ENCODE measurements at places on chromosomes 6 and 20.

- DNase-seq: no peak
Measured at GRCh38 chr20:23082846-23083552, 3.1 kb downstream of the CD93 start.

DNA sequence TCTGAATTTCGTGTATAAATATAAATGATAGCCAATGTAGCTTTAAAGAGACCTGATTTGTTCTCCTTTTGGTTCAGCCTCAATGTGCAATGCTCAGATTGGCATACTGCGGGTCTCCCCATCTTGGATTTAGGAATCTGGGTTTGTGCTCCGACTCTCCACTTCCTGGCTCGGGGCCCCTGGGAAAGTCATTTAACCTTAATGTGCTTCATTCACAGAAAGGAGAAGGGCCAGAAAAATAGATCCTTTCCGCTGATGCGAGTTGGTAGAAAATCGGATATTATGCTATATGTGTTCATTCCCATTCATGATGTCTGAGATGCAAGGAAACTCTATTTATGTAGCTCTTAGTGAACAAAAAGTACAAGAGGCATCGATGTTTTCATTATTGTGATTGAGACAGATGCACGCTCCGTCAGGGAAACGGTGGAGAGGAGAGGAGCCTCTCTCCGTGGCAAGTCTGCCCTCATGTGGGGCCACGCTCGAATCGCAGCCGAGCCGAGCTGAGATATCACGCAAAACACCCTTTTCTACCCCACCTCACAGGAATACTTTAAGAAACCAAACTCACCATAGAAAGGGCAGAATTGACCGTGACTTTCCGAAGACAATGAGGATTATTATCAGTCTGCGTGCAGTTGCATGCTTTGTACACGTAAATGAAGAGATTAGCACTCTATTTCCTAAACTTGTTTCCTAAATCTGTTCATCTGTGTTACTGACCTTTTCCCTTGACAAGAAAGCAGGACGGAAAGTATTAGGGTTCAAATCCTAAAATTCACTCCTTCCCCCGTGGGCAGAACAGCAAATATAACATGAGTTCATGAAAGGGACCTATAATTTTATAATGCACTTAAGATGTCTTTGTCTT is 136.6 kb downstream of the COL9A1 start:
- peak; percentile 14 for DNase-seq

GRCh38 chr6:23170049-23170448 is 600.7 kb downstream of the HDGFL1 start:
- no peak for DNase-seq

- DNase-seq: no peak
Measured at GRCh38 chr6:5828296-5828695, 178.4 kb downstream of the NRN1 start.

GRCh38 chr6:155628306-155628705 is 172.7 kb upstream of the NOX3 start:
- DNase-seq: no peak

GRCh38 chr6:3226481-3227362 is 731 bp downstream of the TUBB2B start:
- no peak for DNase-seq

- DNase-seq: no peak
Measured at GRCh38 chr6:144528743-144529425, 243.7 kb downstream of the UTRN start.

DNA sequence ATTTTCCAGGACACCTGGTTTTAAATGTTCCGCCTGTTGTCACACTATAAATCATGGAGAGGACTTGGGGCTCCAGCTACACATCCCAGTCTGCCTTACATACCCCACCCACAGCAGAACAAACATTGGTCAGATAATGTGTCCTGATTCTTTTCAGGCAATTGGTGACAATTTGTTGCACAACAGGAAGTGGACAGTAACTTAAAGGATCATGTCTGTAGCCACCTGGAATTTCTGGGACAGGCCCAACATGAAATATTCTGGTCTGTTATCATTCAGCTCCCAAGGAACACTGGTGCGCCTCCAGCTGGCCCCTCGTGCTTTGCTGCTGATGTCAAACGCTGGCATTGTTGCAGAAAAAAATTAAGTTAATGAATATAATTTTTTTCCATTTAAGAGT is 117.2 kb downstream of the SOBP start:
- no peak for DNase-seq

GRCh38 chr6:85361643-85362014 is 88.3 kb upstream of the NT5E start:
- no peak for DNase-seq

- no peak for DNase-seq
Measured at GRCh38 chr6:147065786-147066185, 138.4 kb upstream of the STXBP5 start.

- DNase-seq: no peak
Measured at GRCh38 chr6:164151161-164152120, 736.9 kb downstream of the QKI start.

GRCh38 chr6:98384801-98385200 is 449.6 kb upstream of the POU3F2 start:
- DNase-seq: no peak

DNA sequence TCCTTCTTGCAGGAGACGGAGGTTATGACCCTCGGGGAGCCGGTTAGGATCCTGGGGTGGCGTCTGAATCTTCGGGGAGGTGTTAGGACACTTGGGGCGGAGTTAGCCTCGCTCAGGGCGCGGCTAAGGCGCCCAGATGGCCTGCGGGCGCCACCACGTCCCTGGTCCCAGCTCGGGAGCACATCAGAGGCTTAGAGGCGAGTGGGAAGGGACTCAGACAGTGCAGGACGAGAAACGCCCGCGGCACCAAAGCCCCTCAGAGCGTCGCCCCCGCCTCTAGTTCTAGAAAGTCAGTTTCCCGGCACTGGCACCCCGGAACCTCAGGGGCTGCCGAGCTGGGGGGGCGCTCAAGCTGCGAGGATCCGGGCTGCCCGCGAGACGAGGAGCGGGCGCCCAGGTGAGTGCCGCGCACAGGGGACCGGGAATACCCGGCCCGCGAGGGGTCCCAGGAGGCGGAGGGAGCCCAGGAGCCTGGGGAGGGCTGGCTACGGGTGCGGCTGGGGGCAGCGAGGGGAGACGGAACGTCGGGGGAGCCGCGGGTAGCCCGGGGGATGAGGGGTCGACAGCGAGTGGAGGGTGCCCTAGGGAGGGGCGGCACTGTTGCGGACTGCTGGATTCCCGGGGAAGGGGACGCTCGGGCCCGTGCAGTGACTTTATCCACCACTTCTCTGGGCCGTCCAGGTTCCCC is at the start of gene HCK:
Gene HCK (plus strand): TSS at position 153 of the 688 bp plus-strand sequence.
- DNase-seq: no peak

DNA sequence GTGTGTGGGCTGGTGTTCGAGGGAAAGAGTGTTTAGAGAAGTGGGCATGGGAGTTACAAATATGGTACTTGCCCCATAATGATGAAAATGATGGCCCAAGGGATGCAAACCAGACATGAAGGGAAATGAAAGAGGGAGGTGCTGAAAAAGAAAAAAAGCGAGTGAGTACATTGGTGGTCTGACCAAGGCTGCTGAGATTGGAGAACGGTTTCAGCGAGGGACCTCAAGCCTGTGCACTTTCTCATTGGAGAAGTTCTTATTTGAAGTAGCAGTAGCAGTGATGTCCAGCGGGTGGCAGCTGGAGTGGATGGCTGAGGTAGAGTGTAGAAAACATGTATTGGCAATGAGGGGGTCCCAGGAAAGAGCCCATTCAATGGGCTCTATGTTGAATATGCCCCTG is 54.8 kb downstream of the TNFAIP3 start:
- DNase-seq: no peak

DNA sequence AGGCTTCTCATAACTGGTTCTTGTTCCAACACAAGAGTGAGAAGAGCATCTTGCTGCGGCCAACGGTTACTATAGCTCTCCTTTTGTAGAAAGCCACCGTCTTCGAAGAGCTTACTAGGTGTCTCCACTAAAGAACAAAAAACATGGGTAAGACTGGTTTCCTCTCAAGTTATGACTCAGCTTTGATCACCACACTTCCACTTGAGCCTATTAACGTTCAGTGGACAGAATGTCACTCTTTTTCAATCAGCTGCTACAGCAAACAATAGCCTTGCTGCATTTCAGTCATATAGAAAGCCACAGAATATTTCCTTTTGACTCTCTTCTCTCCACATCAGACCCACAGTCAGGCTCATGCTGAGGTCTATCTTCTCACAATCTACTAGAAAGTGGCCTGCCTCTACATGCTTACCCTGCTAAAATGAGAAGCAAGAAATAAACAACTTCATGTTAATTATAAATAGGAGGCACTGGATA is 243.5 kb upstream of the PREP start:
- DNase-seq: no peak

GRCh38 chr6:2190661-2191389 is 54.6 kb downstream of the GMDS start:
- DNase-seq: no peak

DNA sequence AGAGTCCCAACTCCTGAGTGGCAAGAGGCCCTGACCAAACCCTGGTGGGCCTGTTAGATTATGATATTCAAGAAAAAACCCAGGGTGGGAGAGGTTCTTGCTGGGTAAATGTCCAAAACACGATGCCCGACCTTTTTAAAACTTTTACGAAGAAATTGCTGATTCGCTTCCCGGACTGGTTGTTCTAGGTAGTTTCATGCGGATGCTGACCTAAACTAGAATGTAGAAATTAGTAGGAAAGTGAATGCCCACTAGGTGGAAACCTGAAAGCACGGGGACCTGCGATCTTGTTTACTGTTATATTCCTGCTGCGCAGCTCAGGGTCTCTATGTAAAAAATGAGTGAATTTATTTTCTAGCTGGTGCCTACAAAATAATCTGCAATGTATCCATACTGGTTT is 2.3 kb downstream of the RAE1 start:
- DNase-seq: no peak

DNA sequence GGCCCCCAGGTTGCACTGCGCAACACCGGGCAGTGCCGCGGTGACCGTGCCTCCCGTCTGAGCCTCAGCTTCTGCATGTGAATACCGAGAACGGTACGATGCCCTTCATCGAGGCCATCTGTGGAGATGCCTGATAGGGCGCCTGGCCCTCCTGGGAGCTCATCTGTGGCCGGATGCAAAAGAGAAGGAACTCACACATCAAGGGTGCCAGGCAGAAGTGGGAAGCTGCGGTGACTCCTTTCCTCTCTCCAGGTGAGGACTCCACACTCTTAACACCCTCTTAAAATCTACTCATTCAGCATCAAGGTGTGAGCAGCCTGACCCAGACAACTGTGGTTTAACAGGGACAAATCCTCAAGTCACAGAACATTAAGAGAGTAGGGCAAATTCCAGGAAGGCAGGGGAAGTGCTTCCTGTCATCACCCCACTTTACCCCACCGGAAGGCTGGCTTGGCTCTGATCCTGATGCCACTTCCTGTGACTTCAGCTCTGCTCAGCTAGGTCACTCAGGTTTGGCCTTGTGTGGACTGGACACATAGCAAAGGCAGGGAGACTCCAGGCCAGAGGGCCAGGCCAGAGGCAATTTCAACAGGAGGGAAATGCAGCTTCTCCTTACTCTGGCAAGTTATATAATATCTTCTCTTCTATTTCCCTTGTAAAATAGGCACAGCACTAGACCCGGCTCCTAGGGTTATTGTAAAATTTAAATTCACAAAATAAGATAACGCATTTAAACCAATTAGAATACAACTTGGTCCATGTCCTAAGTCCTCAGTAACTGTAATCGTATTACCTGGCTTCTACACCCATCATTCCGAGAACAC is 69.4 kb downstream of the CPNE5 start:
- no peak for DNase-seq

- DNase-seq: no peak
Measured at GRCh38 chr6:167093922-167094432, 28.9 kb upstream of the CCR6 start.

GRCh38 chr6:117960877-117961276 is 53.8 kb downstream of the SLC35F1 start:
- DNase-seq: no peak

GRCh38 chr6:169345146-169345545 is 91.5 kb upstream of the THBS2 start:
- peak; percentile 21 for DNase-seq

GRCh38 chr6:136950436-136951126 is 28.5 kb downstream of the SLC35D3 start:
- DNase-seq: no peak

- no peak for DNase-seq
Measured at GRCh38 chr20:5779071-5779900, 29.1 kb downstream of the SHLD1 start.

GRCh38 chr6:15239616-15240364 is 6.1 kb upstream of the JARID2 start:
- no peak for DNase-seq

DNA sequence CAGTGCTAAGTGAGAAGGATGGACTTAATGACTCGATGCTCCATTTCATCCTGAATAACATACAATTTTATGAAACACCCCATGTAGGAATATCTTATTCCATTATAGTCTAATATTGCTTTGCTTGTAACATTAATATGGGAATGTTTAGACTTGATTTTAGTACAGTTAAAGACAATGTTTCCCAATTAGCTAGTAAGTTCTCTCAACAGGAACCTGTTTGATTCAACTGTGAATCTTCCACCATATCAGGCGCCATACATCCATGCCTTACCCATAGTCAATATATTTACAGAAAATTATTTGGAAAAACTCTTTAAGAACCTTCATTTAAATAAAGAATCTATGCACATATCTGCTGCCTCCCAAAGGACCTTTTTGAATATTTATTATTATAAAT is 3.3 kb downstream of the NDRG3 start:
- no peak for DNase-seq

DNA sequence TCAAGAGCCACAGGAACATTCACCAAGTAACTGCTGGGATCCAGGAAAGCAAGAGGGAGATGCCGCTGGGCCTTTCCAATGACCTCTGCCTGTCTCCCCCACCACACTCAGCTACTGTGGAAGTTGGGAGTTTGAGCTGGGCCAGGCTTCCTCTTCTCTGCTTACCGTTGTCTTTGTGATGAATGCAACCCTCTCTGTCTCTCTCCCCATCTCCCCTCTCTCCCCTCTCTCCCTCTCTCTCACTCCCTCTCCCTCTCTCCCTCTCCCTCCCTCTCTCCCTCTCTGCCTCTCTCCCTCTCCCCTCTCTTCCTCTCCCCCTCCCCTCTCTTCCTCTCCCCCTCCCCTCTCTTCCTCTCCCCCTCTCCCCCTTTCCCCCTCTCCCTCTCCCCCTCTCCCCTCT is 54.8 kb downstream of the EDN3 start:
- no peak for DNase-seq

DNA sequence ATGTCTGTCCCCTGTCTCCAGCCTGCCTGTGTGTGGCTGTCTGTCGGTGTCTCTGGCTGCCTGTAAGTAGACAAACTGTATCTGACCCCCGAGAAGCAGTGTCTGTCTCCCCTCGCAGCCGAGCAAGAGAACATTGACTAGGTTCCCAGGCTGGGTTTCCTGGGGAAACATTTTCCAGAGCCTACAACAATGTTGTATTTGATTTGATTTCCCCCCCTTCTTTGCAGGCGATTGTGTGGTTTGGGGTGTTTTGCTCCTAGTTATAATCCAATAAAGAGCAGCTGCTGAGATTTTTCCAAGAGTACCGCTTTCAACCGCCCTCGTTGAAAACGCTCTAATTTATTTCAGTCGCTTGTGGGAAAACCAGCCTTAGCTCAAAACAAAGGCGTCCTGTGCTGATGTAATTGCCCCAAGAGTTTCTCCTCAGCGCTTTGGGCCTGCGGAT is 92.6 kb downstream of the CDC5L start:
- no peak for DNase-seq

Data from left renal pelvis (tissue), 4 donors.